ENCODE measurements at places on chromosomes 12 and 14.

DNA sequence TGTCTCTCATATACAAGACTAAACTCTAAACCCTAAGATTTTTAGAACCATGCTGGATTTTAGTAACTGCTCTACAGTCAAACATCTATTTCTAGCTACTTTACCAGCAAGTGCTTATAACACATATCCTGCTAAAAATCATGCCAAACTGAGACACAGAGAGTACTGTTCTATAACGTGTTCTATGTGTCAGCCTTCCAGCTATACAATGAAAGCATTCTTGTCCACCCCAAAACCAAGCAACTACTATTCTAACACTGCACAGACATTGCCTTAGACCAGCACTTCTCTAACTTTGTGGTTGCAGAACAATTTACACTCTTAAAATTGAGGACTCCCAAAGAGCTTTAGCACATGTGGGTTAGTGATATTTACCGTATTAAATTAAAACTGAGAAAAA is 85.7 kb downstream of the SPPL3 start:
- DNase-seq, result no peak

- DNase-seq, result no peak
Measured at GRCh38 chr14:29630566-29631160, 297.0 kb downstream of the PRKD1 start.

DNA sequence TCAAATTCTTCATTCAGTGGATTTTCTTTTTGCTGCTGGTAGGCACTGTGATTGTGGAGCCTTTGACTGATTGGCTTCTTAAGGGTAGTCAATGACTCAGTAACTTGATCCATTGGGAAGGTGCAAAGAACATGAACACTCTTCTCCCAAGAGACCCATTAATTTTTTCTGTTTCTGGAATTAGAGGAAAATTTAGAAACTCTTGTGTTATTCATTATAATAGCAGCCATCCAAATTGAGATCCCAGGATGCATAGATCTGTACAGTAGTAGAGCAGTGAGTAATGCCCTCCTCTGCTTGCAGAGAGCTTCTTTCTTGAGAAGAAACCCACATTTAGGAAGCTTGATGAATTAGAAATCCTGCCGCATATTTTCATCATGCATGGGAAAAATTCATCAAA is 63.9 kb downstream of the MYRFL start:
- no peak for DNase-seq

DNA sequence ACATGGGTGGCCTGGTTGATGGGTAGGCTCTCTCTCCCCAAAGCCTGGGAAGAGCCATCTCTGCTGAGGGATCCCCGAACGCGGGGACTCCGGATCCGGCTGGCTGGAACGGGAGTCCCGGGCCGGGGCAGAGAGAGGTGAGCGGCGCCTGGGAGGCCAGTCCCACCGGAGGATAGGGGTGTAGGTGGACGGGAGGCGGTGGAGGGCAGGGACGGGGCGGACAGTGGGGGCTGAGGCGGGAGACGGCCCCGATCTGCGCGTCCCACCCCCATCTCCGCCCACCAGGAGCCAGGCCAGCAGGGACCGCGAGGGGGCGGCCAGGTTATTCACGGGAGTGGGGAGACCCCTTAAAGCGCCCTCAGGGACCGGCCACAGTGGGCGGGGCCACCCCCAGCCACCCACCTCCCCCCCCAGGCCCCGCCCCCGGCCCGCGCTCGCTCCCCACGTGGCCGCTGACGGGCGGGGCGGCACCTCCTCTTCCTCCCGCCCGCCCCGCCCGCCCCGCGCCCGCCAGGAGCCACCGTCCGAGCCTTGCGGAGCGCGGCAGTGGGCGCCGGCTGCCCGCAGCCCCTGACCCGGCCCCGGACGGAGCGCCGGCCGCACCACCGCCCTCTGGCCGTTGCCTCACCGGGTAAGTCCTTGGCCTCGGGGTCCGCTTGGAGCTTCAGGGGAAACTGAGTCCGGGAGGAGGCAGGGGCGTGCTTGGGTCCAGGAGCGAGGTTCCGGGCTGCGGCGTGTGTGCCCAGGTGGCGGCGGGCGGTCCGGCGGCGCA is at the start of gene INF2:
Gene INF2 (plus strand): TSS at position 510 of the 772 bp plus-strand sequence. CDS start 11,748 bp downstream, outside the sequence.
- peak; percentile 32 for DNase-seq

DNA sequence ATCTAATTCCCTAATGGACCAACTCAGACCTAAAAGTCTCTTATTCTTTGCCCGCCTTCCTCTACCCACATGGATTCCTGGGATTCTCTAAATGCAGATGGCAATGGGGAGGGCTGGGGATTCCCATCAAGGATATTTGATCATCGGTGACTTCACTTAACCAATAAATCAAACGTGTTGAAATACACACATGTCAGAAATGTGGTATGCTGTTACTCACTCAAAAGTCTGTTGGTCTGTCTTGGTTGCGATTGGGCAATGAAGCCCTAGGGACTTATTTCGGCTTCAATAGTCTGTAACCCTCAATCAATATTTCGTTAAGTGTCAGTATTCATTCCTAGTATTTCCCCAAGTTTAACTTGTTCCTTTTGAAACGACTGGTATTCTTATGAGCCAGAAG is 117.2 kb upstream of the DIO3 start:
- no peak for DNase-seq

GRCh38 chr14:102898776-102899515 is 23.5 kb upstream of the AMN start:
- DNase-seq, result no peak

- DNase-seq, result no peak
Measured at GRCh38 chr12:49932023-49932422, 18.5 kb upstream of the AQP2 start.

DNA sequence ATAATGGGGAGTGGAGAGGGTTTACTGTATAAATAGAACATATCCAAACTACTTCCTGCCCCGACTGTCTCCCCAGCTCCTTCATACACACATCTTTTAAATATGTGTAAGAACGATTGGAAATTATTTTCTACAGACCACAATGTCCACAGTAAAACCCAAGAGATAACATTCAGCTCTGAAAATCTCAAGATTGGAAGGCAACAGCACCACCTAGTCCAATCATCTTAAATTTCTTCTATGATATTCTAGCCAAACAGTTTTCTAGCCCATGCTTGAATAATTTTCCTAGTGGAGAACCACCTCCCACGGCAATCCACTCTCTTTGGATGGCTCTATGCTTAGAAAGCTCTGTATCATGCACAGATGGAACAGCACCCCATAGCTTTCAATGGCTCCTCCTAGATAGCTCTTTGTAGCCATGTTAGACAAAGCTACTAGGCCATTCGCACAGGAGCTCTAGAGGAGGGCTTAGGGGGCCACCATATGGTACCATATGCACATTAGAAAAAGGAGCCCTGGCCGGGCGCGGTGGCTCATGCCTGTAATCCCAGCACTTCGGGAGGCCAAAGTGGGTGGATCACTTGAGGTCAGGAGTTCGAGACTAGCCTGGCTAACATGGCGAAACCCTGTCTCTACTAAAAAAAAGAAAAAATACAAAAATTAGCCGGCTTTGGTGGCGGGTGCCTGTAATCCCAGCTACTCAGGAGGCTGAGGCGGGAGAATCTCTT is 18.1 kb downstream of the VDR start:
- no peak for DNase-seq

DNA sequence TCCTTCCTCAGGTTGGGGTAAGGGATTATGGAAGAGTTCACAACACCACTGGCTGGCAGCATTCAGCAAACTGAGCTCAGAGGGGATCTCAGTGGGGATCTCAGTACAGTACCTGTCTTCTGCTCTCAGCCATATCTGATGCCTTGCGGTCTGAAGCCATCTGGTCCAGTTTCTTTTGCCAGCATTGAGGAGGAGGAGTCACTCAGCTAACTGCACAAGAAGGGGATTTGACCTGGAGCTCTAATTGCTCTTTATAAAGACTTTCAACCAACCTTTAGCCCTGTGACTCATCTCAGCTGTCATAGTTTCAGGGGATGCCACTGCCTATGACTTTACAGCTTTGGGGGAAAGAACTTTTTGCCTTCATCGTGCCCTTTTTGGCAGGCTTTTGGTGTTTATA is 44.9 kb downstream of the JKAMP start:
- DNase-seq, result no peak

DNA sequence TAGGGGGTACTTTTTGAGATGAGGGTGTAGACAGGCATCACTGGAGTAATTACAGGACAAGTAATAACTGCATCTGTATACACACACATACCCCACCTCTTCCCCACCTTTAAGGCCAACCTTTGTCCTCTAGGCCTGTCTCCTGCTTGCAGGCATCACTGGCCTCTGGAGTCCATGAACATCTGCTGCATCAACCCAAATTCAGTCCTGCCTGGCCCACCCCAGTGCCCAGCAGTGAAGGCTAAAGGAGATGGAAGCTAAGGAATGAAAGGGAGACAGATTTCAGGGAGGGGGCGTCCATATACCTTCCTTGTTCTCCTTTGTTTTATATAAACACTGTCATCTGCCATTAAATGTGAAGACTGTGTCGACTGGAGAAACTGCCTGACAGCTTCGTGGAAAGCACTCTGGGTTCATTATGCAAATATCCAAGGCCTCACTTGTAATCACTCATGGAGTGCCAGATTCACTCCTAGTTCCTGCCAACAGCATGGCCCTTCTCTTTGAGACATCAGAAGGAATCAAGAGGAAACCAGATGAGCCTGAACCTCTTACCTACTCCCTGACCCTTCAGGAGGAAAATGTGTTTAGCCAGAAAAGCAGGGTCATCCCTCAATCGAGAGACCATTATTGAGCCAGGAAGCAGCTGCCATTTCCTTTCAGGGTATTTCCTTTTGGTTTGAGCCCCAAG is 64.4 kb downstream of the SERPINA3 start:
- no peak for DNase-seq

DNA sequence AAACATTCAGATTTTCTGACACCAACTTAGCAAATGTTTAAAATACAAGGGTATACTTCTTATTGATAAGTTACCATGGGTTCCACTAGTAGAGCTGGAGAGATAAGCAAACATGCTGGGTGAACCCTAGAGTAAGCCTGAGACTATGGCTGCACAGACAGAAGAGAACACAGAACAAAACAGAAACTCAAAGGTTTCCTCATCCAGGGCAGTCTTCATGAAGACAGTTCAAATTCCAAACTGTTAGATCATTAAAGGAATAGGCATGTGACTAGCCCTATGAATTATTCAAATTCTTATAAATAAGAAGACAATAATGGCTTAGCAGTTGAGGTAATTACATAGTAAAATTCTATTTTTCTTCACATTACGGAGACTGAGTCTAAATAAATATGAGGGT is 28.1 kb downstream of the BTBD7 start:
- DNase-seq, result no peak
